Tongue (tissue), 3 donors: ENCODE measurements at places on chromosomes 13 and 19. TPM values are rescaled to one million over a fixed set of nuclear protein-coding genes. Genes with fewer than 3 reads are reported as not detected.

- peak; percentile 88 for DNase-seq
Observed at GRCh38 chr13:74288361-74288911, 154.2 kb upstream of the KLF12 start.

DNA sequence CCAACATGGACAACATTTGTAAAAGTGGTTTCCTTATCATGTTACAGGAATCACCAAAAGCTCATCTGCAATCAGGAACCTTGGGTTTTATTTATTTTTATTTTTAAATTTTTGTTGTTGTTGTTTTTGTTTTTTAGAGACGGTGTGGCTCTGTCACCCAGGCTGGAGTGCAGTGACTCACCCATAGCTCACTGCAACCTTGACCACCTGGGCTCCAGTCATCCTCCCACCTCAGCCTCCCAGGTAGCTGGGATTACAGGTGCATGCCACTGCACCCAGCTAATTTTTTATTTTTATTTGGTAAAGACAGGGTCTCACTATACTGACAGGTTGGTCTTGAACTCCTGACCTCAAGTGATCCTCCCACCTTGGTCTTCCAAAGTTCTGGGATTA is 13.6 kb upstream of the SERP2 start:
- DNase-seq: no peak

GPC5 gene
- 5.4 TPM for total RNA-seq

DNA sequence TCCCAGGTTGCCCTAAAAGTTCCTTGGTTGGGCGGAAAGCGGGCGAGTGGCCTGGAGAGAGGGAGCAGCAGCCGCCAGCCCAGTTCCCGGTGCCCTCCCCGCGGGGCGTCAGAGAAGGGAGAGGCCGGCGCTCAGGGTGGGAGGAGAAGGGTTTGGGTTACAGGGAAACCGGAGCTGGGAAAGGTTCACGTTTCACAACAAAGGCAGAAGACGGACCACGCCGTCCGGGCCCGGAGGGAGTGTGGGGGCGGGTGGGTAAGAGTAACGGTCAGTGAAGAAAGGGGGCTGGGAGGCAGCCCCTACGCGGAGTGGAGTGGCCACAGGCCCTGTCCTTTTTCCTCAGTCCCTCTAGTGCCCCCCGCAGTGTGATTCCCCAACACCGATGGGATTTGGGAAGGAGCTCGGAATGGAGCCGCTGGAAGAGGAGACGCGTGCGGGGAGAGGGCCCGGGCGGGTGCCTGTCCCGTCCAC is 1.6 kb downstream of the SIX5 start:
- DNase-seq: peak; percentile 93

LILRB3 gene
- 3.0 TPM for total RNA-seq

DNA sequence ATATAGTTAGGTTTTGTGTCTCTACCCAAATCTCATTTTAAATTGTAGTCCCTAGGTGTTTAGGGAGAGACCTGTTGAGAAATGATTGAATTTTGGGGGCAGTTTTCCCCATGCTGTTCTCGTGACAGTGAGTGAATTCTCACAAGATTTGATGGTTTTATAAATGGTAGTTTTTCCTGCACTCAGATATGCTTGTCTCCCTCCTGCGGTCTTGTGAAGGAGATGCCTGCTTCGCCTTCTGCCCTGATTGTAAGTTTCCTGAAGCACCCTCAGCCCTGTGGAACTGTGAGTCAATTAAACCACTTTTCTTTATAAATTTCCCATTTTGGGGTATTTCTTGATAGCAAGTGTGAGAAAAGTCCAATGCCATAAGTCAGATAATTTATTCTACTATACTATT is 1977.5 kb upstream of the PCDH20 start:
- no peak for DNase-seq
